ENCODE measurements at places on chromosomes 2 and 18.

DNA sequence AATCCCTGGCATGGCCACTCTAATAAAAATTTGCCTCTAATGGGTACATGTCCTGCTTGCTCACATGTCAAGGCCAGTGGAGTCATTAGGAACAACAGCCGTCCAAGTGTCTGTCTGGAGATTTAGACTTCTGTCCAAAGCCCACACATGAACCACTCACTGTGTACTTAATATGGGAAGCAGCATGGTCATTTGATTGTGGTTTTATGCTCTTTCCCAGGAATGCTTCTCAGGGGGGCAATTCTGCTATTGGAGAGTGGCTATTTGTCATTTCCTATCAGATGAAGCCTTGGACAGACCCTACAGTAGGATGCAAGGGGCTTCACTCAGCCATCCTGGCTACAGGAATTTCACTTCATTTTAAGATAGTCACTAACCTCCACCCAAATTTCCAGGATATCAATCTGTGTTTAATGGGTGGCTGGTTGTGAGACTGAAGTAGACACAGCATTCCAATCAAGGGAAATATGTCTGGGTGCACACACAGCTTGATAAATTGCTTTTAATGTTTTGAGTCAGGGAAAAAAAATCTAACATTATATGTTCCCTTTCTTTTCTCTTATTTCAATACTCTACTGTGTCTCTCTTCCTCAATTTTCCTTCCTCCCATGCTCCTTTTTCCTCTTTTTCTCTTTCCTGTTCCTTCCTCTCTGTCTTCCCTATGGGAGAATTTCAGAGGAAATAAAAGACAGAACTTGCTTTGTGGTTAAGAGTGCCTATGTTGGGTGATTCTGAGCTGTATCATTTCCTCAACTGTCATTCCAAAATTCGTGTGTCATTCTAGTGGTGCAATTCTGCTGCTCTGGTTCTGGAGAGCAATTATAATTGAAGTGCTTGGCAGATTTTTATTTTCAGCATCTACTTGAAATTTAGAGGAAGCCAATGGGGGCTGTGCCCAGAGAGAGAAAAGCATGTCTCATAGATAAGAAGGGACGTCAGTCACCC lies 320.1 kb downstream of the OSR1 start:
- DNase-seq = no peak

- DNase-seq = no peak
These were observed 150.9 kb downstream of the GALR1 start for GRCh38 chr18:77400561-77400960.

- no peak for DNase-seq
These were observed 12.9 kb upstream of the INPP5D start for GRCh38 chr2:233047206-233047605.

- DNase-seq = no peak
These were observed 100.6 kb downstream of the ACKR3 start for GRCh38 chr2:236670235-236670620.

- DNase-seq = no peak
These were observed 5.5 kb downstream of the COL6A3 start for GRCh38 chr2:237408335-237409000.

- no peak for DNase-seq
These were observed 385.2 kb downstream of the BCL11A start for GRCh38 chr2:60168247-60168646.

DNA sequence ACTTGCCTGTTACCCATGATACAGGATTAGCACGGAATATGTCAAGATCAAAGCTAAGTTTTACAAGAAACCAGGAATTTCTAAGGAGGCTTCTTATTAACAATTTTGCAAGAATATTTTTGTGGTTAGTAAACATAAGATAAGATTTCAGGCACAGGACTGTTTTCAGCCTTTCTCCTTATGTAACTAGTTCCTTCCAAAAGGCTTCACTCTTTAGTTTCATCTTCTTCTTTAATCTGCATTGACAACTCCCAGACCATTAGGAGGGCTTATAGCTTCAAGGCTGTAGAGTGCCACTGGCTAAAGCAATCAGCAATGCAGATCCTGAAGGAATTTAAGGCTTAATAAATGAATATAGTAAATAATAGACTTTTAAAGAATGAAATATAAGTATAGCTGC lies 29.3 kb downstream of the SLC14A1 start:
- no peak for DNase-seq

DNA sequence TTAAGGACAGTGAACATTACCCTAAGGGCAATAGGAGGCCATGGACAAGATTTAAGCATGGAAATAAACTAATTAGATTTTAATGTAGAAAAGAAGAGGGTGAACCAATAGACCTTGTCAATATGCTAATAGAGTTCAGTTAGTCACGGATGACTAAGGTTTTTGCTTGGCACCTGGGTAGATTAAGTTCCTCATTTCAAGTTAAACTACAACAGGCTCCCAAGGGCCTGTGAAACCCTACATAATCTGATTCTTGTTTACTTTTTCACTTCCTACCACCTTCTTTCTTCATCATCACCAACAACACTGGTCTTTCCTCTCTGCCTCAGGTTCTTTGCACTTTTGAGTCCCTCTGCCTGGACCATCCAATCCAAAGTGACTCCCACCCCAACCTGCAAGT lies 14.8 kb downstream of the SP110 start:
- DNase-seq = no peak

DNA sequence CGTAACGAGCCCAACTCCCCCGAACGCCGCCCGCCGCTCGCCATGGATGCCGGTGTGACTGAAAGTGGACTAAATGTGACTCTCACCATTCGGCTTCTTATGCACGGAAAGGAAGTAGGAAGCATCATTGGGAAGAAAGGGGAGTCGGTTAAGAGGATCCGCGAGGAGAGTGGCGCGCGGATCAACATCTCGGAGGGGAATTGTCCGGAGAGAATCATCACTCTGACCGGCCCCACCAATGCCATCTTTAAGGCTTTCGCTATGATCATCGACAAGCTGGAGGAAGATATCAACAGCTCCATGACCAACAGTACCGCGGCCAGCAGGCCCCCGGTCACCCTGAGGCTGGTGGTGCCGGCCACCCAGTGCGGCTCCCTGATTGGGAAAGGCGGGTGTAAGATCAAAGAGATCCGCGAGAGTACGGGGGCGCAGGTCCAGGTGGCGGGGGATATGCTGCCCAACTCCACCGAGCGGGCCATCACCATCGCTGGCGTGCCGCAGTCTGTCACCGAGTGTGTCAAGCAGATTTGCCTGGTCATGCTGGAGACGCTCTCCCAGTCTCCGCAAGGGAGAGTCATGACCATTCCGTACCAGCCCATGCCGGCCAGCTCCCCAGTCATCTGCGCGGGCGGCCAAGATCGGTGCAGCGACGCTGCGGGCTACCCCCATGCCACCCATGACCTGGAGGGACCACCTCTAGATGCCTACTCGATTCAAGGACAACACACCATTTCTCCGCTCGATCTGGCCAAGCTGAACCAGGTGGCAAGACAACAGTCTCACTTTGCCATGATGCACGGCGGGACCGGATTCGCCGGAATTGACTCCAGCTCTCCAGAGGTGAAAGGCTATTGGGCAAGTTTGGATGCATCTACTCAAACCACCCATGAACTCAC lies 673 bp downstream of the PCBP1 start:
- DNase-seq = no peak

- DNase-seq = no peak
These were observed at the start of gene IL1R1 for GRCh38 chr2:102141970-102142828. TSS of gene IL1R1 (plus strand) at chr2:102142746. CDS start at chr2:102157725, 14,979 bp downstream.

DNA sequence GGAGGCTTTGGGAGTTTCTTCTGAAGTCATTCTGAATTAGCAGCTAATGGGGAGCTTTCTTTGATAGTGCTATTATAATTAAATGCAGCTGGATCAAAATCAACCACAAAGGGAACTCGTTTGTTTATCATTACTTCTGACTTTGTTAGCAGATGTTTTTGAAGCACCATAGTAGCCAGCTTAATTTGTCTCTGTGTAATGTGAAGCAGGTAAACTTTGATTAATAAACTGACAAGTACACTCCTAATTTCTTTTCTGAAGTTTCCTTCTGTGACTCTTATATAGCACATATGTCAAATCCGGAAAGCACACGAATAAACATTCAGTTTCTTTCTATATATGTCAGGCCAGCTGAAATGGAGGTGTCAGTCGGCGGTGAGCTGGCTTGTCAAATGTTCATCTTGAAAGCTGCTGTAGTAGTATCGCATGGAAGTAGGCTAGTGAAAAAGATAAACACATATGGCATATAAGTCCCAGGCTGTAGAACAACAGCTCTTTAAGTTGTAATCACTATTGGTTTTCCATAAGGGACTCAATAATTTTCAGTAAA lies 451.9 kb upstream of the ZEB2 start:
- DNase-seq = no peak
